Caki2 (cell line): ENCODE measurements at places on chromosomes 5 and 9.

DNA sequence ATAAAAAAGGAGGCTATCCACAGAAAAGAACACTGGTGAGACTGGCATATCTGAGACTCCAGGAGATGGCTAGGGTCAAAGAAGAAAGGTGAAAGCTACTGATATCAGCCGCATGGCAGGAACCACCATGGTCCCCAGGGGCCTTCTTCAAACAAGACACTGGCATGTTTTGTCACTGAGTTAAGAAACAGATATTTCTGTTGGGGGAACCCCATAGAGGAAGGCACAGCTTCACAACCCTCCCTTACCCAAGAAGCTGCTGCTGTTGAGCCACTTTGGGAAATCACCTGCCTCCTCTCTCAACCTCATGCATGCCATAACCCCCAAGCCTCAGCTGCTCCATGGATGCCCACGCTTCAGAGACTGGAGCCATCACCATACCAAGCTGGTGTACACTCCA is 13.3 kb upstream of the BTNL3 start:
- DNase-seq, result no peak

- DNase-seq, result no peak
Measured at GRCh38 chr9:112558476-112558875, 71.8 kb downstream of the KIAA1958 start.

GRCh38 chr5:67300326-67300725 is 103.7 kb upstream of the CD180 start:
- DNase-seq, result no peak

- no peak for DNase-seq
Measured at GRCh38 chr5:53944981-53945380, 365.4 kb downstream of the ARL15 start.

- DNase-seq, result no peak
Measured at GRCh38 chr5:143862271-143862670, 50.3 kb downstream of the HMHB1 start.

- no peak for DNase-seq
Measured at GRCh38 chr9:112473986-112474385, 12.6 kb upstream of the KIAA1958 start.

- DNase-seq, result no peak
Measured at GRCh38 chr5:43635374-43635773, 32.4 kb downstream of the NNT start.

GRCh38 chr9:136264031-136264430 is 18.4 kb upstream of the QSOX2 start:
- DNase-seq, result no peak

GRCh38 chr5:130520211-130520610 is 615.9 kb downstream of the CHSY3 start:
- no peak for DNase-seq

DNA sequence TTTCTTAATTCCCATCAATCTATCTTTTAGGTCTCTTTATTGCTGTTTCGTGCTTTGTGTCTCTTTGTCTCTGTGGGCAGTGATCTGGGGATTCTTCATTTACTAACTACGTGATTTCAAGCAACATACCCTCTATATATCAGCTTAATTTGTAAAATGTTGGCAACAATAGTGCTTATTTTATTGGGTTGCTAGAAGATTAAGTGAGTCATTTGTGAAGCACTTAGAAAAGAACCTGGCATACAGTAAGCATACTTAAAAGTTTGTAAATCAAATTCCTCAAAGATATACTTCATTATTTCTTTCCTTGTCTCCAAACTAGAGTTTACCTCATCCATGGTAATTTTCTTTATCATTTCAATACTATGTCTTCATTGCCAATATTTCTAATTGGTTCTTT is 669.7 kb downstream of the MAT2B start:
- DNase-seq, result no peak

DNA sequence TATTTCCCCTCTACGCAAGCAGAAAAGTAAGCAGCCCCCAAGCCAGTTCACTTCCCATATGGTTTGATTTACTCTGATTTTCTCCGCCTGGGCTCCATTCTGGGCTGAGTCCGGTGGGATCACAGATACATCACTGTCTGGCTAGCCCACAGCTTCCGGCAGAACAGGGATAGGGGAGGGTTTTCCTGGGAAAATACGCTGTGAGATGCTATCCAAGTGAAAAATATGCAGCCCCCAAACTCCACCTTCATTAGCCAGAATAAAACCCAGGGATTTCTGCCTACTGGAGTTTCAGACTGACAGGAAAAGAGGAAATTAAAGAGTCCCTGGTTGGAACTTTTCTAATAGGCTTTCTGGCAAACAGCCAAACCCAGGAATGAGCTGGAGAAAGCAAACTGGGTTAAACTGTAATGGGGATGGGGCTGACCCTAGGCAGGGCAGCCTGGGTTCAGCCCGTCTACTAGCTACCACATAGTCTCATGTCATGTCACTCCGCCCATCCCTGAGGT is 16.9 kb upstream of the NIPAL4 start:
- DNase-seq, result no peak

GRCh38 chr9:135402739-135403695 is 76.6 kb upstream of the PPP1R26 start:
- DNase-seq, result no peak

DNA sequence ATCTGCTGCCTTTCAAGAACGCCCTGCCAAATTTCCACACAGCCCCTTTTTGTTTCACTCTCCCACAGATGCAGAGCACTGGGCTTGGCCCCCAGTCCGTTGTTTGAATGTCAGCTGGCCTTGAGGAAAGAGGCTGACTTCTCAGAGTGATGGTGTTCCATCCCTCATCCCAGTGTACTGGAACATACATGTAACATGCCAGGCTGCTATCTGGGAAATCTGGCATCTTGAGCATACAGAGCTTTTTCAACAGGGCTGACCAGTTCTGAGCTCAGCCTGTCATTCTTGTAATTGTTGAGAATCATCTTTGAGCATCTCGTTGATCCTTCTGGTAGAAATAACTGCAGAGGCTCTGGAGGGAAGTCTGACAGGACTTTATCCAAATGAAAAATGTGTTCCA is 2.8 kb downstream of the GALNT10 start:
- DNase-seq, result no peak

DNA sequence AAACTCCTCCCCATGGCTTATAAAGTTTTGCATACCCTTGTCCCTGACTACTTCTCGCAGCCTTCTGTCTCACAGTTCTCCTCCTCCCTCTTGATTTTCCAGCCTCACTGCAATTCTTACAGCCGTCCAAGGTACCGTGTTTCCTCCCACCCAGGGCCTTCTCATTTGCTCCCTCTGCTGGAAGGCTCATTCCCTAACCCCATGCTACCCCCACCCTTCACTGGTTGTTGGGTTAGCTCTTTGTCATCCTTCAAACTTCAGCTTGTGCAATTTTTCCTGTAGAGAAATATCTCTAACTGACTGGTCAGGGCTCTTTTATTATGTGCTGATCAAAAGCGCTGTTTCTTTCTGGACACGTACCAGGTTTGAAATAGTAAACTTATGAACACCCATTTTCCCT is 329.2 kb downstream of the EBF1 start:
- no peak for DNase-seq

DNA sequence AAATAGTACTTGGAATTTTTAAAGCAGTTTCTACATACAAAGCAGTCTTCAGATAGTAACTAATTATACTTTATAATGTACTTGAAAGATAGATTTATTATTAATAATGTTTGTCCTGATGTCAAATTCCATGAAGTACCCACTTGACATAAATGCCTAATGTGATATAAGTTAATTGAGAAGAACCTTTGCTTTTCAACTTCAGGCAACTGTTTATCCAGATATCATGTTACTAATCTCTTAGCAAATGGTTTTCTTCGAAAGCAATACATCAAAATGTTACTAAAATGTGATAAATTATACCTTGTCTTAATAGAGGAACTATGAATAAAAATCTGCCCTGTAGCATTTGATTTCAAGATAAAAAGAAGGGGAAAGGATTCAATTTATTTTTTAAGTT is 146.8 kb upstream of the FBXL17 start:
- no peak for DNase-seq

DNA sequence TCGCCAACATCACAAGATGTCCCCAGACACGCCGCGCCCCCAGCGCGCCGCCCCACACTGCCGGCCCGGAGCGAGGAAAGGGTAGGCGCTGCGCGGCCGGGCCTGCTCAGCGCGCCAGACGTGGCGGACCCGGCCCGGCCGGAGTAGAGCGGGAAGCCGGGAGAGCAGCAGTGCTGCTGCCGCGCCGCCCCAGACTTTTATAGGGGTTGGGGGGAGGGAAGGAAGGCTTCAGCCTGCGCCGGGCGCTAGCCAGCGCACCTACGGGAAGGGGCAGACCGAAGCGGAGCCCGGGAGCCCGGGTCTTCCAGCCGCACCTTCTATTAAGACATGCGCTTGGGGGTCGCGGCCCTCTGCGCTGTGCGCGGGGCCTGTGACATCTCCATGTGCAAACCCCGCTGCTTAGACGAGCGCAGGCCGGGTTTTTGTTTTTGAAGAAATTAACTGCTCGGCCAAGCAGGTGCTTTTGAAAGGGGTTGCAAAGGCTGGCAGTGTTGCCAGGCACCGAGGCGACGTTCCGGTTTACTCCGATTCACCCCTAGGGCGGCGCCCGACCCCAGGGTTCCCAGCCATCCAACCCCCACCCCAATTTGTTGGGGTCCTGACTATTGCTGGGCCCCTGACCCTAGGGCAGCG is 353 bp upstream of the PAX5 start:
- no peak for DNase-seq

DNA sequence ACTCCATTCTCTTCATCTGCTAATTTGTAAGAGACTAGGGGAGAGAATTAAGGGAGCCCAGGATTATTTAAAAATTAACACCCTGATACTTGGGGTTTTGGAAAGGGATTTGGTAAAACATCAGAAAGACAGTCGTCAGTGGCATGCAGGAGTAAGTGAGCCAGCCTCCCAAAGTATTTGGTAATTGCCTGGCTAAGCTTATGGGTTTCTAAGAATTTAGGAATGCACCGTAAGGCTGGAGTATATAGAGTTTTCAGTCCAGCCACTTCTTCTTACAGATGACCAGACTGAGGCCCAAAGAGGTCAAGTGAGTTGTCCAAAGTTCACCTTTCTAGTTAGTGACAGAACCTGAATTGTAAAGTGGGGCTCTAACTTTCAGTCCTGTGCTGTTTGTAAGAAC is 25.8 kb upstream of the NFIB start:
- DNase-seq, result no peak
